ENCODE measurements at places on chromosomes 5 and 9. TPM values are rescaled to one million over a fixed set of nuclear protein-coding genes. Genes with fewer than 3 reads are reported as not detected.

Gene PROB1
- total RNA-seq = 0.78 TPM

Gene HMGXB3
- total RNA-seq = 32.0 TPM

Gene TIMD4
- not detected for total RNA-seq

Gene FGD3
- total RNA-seq = not detected

Gene NME5
- total RNA-seq = 11.1 TPM

Gene TRIM7
- 0.97 TPM for total RNA-seq

Gene FOXD4L6
- total RNA-seq = not detected

Gene PCDHGA7
- 10.6 TPM for total RNA-seq

Gene DDX4
- not detected for total RNA-seq

Gene PPP3R2
- total RNA-seq = not detected

Gene AUH
- 14.5 TPM for total RNA-seq

Gene FAM221B
- total RNA-seq = not detected

Gene MEF2C
- 13.5 TPM for total RNA-seq

Gene TMEM232
- total RNA-seq = 7.2 TPM

Gene PIGO
- total RNA-seq = 13.5 TPM

Gene TMC1
- total RNA-seq = 0.39 TPM

Gene CTXN3
- not detected for total RNA-seq

Gene RPL12
- 1,457 TPM for total RNA-seq

Gene AGXT2
- total RNA-seq = not detected

Gene MATR3
- 332 TPM for total RNA-seq

Gene LECT2
- total RNA-seq = not detected

Gene GABRA1
- total RNA-seq = not detected

Gene NOXA1
- total RNA-seq = 0.39 TPM

Gene ARHGEF28
- 60.6 TPM for total RNA-seq

Gene ENTPD2
- total RNA-seq = not detected

Gene PCDHB3
- total RNA-seq = 0.97 TPM

Gene CD14
- 5.3 TPM for total RNA-seq

Gene GMCL2
- not detected for total RNA-seq

Gene EXD3
- total RNA-seq = 7.6 TPM

Gene RHOBTB3
- 344 TPM for total RNA-seq

Gene DMGDH
- 7.2 TPM for total RNA-seq

Gene DAB2IP
- total RNA-seq = 18.7 TPM

Gene QRFP
- total RNA-seq = not detected

Gene CDKN2A
- total RNA-seq = 1.8 TPM

Gene GNG10
- 112 TPM for total RNA-seq

Gene PCDHGB2
- total RNA-seq = 6.8 TPM

Gene GOLGA1
- 14.0 TPM for total RNA-seq

Gene FBP2
- total RNA-seq = not detected

Gene ARID3C
- 0.26 TPM for total RNA-seq

Data from articular chondrocyte of knee joint (primary cell).